ENCODE measurements at places on chromosomes 3 and 15.

DNA sequence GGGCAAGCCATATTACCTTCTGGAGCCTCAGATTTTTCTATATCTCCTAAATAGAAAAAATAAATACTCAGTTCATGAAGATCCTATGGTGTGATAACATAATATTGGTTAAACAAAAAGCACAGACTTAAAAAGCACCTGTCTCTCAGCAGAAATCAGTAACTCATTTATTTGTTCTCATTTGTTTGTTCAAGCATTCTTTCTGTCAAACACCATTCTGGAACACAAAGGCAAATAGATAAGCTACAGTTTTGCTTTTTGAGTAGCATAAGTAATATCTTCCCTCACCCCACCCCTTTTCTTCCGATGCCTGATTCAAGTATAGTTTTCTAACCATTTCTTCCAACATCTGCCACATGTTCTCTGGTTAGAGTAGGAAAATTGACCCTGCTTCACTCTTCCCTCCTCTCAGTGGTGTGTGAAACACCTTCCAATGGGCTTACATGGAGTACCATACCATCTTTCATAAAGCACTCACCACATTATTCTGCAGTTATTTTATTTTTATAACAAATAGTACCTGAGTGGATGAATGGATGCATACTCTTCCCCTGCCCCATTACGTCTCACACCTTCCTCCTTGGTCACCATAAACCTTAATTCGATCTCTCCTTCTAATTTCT is 8.4 kb upstream of the IL1RAP start:
- DNase-seq: no peak

- DNase-seq: no peak
Measured at GRCh38 chr3:126763035-126763434, 59.0 kb downstream of the CHCHD6 start.

DNA sequence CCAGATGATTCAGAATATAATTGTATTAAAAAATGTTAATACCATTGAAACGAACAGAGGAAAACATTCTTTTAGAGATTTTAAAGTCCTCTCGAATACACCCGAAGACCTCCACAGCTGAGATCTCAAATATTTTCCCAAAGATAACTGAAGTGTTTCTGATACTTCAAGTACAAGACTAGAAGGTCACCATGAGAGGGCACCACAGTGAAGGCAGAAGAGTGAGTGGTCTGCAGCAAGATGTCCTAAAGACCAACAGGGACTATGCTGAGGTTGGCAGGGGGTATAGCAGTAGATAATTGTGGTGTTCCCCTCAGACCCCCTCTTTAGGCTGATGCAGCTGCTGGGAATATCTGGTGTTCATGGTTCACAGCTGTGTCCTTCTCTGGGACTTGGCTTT is 156.5 kb downstream of the PDCD6IP start:
- no peak for DNase-seq

DNA sequence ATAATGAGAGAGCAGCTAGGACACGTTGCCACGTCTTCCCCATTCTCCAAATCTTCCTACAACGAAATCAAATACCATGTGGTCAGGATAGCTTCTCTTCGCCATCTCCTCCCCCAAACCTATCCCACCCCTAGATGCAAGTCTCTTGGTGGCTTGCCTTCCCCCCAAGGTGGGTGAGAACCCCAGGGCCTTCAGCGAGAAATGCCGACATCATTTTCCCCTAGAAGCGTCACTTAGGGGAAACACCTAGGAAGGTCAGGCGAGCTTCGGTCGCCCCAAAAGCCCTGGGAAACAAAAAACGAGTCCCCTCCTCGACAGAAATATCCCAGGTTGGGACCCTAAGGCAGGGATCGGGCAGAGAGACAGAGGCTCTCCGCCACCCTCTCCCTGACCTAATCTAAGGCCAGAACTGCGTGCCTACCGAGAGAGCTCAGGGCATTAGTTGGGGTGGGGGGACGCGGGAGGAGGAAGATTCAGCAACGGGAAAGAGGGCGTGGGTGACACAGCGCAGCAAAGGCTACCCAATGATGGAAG is 502 bp downstream of the DPH3 start:
- DNase-seq: no peak
